Kidney (tissue), 22 donors: ENCODE measurements at places on chromosomes 7 and 10.

DNA sequence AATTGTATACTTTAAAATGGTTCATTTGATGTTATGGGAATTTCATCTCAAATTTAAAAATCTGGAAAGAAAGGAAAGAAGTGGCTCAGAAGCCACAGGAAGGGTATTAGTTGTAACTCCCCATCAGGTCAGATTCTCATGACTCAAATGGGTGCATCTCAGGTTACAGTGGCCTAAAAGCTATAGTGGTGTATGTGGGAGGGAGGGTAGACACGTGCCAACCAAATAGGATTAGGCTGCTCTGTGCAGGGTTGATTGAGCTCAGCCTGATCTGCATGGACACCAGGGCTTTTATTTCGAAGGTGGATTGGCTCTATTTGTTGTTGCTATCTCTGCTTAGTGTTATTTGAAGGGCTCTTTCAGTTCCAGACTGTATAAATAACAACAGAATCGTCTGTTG is 121.5 kb upstream of the PRR15 start:
- peak; percentile 56 for DNase-seq

DNA sequence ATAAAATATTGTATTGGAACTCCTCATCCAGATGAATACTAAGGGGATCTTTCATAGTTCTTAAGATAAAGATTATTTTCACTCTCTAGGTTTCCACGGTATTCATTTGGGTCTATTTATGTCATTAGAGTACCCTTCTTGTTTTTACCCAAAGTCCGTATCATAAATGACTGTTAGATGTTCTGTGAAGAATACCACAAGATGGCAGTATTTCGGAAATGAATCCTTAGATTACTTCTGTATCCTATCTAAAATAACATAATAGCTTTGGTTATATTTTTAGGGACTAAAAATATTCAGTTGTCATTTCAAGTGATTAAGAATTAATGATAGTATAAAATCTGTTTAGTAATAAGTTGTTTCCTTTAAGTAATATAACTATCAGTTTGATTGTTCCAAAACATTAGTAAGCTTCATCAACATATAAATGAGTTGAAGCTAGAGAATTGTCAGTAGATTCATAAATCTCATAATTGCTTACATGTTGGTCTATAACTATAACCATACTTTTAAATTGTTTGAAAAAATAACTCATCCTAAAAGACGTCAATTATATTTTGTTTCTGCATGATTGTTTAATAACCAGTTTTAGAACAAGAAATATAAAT is 337.5 kb upstream of the KCND2 start:
- no peak for DNase-seq

DNA sequence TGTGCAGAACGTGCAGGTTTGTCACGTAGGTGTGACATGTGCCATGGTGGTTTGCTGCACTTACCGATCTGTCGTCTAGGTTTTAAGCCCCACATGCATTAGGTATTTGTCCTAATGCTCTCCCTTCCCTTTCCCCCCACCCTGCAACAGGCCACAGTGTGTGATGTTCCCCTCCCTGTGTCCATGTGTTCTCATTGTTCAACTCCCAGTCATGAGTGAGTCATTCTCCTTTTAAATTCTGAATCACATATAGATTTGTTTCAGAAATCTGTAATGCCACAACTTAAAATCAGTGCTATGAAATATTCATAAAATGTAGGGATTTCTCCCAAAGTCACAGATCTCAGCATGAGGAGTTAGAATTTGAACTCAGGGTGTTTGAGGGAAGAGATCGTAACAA is 552.5 kb upstream of the MBL2 start:
- no peak for DNase-seq

DNA sequence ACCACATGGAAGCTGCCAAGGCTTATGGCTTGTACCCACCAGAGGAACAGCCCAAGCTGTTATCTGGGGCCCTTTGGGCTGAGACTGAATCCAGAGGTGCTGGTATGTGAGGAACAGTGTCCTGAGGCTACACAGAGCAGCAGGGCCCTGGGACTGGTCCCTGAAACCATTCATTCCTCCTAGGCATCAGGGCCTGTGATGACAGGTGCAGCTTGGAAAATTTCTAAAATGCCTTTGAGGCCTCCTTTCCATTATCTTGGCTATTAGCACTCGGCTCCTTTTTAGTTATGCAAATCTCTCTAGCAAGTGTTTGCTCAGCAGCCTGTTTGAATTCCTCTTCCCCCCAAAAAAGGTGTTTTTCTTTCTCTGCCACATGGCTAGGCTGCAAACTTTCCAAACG is 1151.7 kb upstream of the LRRN3 start:
- no peak for DNase-seq

DNA sequence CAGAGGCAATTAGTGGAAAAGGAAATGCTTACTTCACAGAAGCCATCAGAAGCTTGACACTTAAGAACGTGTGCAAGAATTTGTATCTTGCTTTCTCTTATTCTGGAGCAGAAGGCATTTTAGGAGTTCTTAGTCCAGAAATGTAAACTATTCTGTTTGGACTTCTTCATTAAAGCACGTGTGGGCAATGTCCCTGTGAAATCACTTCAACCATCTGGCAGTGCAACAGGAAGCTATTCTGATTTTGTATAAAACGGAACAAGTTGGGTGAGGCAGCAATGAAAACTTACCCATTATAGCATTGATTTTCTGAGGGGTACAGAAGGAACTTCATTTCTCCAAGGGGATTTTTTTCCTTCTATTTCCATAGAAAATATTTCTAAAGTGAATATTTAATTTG is 21.3 kb upstream of the ARHGAP21 start:
- no peak for DNase-seq

DNA sequence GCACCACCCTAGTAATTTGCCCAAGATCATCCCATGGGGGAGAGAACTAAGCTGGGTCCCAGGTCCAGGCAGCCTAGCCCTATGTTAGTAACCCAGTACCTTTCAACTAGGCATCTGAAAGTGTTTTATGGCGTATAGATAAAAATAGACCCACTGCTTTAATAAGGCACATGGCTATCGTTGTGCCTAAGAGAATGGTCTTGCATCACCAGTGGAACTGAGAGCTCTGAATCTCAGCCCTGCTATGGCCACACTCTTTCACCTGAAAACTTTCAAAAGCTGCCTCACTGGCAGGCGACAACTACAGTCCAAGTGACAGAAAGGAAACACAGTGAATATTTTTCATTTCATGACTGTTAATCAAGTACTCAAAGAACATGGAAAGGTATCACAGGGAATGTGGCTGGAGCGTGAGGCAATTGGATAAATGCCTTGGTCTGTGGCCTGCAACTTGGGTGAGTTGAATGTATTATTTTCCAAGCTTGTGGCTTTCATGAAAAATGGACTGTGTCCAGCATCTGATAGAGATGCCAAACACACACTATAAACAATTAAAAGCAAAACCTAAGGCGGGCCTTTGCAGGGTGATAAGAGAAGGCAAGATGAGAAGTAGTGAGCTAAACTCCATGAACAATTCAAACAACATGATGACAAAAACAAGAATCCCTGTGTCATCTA is 18.0 kb upstream of the SFMBT2 start:
- no peak for DNase-seq

DNA sequence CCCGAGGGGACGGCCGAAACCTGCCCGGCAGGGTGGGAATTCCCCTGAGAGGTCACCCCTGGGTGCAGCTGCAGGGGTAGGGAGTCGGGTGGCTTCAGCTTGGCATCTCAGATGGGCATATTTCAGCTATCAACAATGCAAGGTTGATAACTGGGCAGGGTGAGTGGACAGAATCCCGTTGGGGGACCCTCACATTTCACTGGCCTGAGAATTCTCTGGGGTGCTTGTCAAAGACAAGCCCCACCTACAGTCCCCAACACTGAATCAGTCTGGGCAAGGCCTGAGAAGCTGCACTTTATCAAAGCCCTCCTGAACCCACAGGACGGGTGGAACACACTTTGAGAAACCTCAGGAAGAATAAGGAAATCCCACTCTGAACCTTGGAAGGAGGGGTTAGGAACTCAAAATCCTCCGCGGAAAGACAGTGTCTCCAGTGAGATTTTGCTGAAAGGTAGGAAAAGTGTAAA is 3.1 kb downstream of the RGS10 start:
- DNase-seq, result no peak

DNA sequence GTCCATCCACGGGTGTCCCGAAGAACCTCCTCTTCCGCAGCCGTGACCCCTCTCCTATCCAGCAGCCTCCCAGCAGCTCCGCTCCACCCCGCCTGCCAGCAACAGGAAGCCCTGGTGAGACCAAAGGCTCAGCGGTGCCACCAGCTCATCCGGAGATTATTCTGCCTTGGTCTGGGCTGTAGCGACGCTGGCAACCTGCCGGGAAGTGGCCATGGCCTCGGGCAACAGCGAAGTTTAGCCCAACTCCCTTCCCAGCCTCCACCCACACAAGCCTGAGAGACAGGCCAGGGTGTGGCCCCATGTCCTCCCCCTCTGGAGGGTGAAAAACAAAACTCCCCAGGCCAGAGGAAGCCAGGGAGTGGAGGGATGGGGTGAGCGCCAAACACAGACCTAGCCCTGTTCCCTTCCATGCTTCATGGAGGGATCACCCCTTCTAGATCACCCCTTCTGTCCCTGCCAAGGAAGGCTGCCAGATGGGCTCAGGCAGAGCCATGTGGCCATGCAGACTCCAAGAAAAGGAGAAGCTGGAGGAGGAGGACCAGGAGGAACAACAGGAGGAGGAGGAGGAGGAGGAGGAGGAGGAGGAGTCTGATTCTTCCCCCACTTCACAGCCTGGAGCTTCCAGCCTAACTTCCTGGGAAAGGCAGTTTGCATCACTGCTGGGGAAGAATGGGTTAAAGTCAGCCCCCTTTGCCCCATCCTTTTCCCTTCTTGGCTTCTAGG is 918 bp downstream of the CALHM2 start:
- peak; percentile 27 for DNase-seq

GRCh38 chr10:62115842-62116241 is 152.8 kb downstream of the RTKN2 start:
- no peak for DNase-seq

GRCh38 chr10:45180946-45181875 is 134.2 kb downstream of the OR13A1 start:
- no peak for DNase-seq

DNA sequence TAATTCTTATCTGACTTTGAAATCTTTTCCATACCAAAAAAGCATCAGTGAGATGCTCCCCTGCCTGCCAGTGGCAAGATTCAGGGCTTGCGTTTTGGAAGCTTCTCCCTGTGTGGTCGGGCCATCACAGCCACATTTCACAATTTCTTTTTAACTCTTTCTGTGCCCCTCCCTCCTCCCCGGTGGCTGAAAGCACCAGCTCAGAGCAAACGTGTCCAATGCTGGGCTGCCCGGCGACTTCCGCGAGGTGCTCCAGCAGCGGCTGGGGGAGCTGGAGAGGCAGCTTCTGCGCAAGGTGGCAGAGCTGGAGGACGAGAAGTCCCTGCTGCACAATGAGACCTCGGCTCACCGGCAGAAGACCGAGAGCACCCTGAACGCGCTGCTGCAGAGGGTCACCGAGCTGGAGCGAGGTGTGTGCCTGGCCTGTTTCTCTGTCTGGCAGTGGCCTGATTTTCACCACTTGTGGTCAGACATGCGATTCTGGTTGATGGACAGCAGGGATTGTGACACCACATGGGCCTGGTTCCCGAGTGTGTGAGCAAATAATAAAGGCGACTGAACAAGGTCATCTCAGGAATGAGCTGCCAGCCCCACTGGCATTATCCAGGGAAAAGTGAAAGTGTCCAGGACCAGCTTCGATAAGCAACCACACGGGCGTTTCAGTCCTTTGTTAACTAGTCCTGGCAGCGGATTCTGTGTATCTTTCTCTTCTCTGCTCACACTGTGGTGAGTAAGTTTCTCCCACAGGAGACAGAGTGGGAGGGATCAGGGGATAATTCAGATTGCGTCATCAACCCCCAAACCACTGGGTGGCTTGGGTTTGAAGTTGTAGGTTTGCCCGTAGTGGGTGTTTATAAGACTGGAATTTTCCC is 2.6 kb downstream of the NPTX2 start:
- no peak for DNase-seq
